Activated CD8-positive, alpha-beta T cell treated with anti-CD3 and anti-CD28 coated beads for 36 hours (primary cell): ENCODE measurements at places on chromosomes 2 and 18. TPM values are rescaled to one million over a fixed set of nuclear protein-coding genes. Genes with fewer than 3 reads are reported as not detected.
A peak's percentile ranks its signal among the peaks of the same experiment; 100 is the strongest.

DNA sequence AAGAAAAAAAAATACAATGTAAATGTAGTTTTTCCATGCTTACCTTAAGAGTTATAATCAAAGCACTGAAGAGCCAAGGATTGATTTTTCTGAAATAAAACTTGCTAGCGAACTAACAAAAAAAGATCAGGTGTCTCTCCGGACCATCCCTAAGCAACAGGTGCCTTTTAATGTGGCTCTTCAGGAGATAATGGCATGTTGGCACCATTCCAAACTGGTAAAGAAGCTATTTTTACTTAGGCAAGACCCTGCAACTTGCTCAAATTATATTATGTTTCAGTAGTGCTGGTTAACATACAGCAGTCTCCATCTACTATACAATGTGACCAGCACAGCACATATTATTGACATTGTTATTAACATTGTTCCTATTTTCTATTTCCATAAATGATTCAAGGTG, 2.3 kb upstream of the GCC2 start:
- H3K36me3 ChIP-seq, result peaks cover 6% of the 10 kb centered on the region
- DNase-seq, result no peak
- H3K27me3 ChIP-seq, result no peaks in the 10 kb centered on the region
- no peak overlapping the region for H3K4me3 ChIP-seq
- H3K27ac ChIP-seq, result no peak overlapping the region

GRCh38 chr2:214816008-214816533, 6.6 kb upstream of the BARD1 start:
- H3K27ac ChIP-seq, result no peak overlapping the region
- H3K36me3 ChIP-seq, result no peaks in the 10 kb centered on the region
- H3K4me3 ChIP-seq, result no peak overlapping the region

- no peaks in the 10 kb centered on the region for H3K27me3 ChIP-seq
- peak overlapping the region; percentile 72 for H3K27ac ChIP-seq
- H3K4me1 ChIP-seq, result peaks cover 19% of the 10 kb centered on the region
- DNase-seq, result peak; percentile 40
- peaks cover 50% of the 10 kb centered on the region for H3K36me3 ChIP-seq
Observed at GRCh38 chr2:39008665-39009064, 112.2 kb downstream of the SOS1 start.

The CNPPD1 gene
- total RNA-seq, result 38.7 TPM

The SH3BP4 gene
- 0.14 TPM for total RNA-seq

The GREB1 gene
- total RNA-seq, result 1.5 TPM

The VIT gene
- total RNA-seq, result not detected

The CRYGC gene
- not detected for total RNA-seq
